ENCODE measurements at places on chromosomes 4 and X.

- no peak for DNase-seq
Observed at GRCh38 chrX:19403696-19404095, 60.0 kb downstream of the PDHA1 start.

DNA sequence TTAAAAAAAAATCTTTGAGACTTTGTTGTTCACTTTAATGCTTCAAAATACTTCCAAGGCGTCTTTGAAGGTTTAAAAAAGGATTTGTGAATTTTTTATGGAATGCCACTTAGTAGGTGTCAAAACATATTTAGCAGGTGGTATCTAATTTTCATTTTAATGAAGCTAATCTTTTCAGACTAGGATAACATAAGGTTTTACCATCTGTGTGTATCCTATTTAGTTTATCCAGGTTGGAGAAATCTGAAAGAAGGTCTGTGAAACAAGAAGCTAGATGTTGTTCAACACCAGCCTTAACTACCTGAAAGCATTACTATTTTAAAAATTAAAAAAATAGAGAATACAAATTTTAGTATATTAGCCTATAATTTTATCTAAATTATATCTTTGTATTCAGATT is 193.4 kb downstream of the GRID2 start:
- DNase-seq: no peak

DNA sequence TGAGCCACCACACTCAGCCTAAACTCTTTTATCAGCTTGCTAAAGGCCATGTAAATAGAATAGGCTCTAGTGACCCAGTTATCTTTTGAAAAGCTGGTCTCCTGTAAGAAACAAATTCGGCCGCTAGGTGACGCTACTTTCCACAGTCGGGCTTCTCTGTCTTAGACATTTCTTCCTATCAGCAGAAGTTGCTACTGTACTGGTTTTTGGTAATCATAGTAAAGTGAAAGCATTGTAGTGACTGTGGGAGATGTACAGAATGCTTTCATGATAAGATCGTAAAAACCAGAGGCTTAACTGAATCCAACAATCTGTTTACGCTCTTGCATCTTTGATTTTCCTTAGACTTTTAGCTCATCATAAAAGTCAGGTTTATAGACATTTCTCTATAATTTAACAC is 82.6 kb downstream of the GK start:
- DNase-seq: peak; percentile 10

DNA sequence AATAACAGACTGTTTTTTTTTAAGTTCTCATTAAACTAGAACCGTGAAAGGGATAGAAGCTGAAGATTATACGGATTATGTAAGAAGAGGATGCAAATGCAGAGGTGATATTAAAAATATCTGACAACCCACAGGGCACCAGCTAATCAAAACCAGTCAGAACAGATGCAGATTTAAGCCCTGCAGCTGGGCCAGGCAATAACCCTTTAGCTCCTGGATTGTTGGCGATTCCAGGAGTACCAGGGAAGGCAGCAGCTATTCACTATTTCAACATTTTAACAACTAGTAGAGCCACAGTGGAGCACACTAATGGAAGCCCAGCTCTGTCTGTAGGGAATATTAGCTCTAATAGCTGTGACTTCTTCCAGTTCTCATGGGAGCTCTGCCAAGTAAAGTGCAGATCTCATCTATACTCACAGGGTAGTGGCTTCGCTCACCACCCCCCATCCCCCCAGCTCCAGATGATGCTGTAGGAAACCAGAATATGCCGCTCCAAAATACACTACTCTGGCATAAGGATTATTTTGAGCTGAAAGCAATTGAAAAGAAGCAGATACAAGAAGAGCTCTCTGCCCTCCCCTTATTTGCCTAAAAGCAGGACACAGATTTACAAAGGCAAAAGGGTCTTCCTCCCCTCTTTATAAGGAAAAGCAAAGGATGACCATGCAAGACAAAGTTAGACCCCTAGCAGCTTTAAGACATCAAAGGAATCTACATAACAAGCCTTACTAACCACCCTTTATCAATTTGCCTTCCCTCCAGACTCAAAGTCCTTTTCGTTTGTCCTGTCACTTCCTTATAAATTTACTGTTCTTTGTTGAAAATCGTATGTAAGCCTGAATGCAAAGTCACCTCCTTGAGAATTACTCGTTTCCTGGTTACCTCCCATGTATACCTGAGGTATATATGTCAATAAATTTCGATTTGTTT is 13.7 kb downstream of the SCD5 start:
- no peak for DNase-seq

DNA sequence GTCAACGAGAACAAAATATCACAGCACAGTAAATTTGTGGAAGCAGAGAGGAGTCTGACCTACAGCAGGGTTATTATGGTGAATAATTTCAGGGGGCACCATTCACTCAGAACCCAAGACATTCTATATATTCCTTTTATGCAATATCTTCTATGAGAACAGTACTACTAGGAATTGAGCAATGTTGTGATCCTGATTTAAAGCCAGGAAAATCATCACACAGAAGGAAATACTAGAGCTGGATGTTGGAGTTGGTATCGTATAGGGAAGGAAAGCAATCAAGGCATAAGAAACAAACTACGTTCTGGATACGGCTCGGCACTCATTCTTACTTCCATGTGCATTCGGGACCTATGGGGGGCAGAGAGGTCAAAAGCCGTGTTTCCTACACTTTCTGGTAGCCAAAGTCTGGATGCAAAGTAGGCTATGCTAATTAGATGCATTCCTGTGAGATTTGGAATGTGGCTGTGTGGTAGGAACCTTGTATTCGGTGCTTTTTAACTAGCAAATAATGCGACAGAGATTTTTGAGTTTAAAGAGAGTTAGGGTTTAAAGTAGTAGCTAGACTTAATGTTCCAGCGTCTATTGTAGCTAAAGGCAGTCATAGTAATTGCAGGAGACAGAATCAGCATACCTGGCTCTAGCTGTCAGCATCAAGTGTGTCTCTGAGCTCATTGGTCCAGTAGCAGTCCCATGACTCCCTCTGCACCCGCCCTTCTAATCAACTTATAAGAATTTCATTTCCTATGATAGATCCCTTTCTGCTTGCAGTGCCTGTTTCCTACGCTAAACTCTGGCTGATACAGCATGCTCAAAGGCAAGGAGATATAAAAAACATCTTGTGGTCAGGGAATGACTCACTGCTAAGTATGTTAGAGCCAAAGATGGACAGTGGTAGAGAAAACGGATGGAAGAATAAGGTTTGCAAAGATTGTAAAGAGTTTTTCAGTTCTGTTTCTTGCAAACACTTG is 43.3 kb upstream of the PDGFC start:
- peak; percentile 50 for DNase-seq

Measured in fibroblast of skin of left biceps (primary cell).